ENCODE measurements at places on chromosomes 4 and X.

- DNase-seq: no peak
Observed at GRCh38 chr4:61079427-61079826, 120.7 kb upstream of the ADGRL3 start.

GRCh38 chrX:39764441-39764914 is 333.3 kb downstream of the BCOR start:
- no peak for DNase-seq

- no peak for DNase-seq
Observed at GRCh38 chr4:20353646-20354045, 101.9 kb downstream of the SLIT2 start.

DNA sequence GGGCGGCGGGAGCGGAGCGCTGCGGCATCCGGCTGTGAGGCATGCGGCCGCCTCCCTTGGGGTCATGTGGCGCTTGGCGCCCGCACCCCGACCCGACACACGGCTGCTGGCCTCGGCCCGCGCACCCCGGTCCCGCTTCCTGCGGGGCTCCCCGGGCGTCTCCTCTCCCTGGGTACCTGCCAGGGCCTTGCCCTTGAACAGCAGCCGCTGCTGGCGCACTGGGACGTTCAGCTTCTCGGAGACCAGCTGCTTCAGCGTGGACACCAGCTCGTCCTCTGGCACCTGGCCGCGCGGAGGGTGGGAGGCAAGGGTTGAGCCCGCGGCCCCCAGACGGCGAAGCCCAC is 391 bp downstream of the UBL4A start:
- no peak for DNase-seq

DNA sequence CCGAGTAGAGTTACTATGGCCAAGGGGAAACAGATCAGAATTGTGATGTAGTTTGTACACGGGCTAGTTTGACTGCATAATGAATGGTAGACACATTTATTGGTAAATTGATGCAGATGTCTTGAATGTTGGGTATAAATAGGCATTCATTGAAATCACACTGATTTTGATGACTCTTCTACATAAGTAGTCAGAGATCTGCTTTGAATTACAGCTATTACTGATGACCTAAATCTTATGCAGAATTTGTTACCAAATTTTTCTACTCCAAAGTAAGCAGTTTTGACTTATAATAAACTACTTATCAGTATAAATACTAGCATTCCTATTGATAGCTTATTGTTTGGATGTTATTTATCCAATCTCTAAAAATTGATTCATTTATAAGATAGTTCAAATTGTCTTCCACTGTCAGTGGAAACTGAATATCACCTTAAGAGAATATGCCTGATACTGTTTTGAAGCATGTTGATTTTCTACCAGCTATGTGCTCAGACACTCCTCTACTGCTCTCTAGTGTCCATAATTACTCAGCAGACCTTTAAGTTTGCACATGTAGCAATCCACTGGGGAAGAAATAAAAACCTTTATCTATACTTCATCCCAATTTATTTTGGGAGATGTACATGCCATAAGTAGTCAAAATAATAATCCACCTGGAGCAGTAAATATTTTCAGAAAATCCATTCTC is 120.3 kb downstream of the RASL11B start:
- no peak for DNase-seq

GRCh38 chr4:181748581-181748980 is 494.6 kb upstream of the TENM3 start:
- DNase-seq: no peak

DNA sequence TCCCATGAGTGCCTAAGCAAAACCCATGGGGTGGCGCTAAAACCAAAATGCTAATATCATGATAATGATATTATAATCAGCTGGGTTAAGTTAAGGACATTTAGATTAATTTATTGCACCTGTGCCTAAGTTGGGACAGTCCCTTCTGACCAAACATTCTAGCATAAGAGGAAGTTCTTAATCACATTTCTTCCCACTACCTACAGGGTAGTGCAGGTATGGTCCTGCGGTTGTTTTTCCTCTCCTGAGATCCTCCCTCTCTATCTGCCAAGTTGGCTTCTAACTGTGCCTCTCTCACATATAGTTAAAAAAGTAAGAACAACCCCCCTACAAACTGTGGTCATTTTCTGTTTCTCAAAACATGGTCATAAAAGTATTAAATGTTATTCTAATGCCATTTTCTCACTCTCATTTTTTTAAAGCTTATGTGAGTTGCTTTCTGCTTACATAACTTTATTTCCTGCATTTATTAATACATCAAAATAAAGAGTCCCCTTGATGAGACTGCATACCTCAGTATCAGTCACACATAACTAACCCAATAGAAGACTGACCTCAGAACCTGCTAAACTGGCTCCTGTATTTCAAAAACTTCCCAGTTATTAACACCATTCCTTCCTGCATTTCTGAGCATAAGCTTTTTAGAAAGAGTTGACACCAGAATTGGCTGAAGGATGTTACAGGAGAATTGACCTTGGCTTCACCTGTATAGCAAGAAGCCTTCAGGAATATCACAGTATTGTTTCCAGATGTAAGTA is 1332.5 kb downstream of the FSTL5 start:
- DNase-seq: no peak

DNA sequence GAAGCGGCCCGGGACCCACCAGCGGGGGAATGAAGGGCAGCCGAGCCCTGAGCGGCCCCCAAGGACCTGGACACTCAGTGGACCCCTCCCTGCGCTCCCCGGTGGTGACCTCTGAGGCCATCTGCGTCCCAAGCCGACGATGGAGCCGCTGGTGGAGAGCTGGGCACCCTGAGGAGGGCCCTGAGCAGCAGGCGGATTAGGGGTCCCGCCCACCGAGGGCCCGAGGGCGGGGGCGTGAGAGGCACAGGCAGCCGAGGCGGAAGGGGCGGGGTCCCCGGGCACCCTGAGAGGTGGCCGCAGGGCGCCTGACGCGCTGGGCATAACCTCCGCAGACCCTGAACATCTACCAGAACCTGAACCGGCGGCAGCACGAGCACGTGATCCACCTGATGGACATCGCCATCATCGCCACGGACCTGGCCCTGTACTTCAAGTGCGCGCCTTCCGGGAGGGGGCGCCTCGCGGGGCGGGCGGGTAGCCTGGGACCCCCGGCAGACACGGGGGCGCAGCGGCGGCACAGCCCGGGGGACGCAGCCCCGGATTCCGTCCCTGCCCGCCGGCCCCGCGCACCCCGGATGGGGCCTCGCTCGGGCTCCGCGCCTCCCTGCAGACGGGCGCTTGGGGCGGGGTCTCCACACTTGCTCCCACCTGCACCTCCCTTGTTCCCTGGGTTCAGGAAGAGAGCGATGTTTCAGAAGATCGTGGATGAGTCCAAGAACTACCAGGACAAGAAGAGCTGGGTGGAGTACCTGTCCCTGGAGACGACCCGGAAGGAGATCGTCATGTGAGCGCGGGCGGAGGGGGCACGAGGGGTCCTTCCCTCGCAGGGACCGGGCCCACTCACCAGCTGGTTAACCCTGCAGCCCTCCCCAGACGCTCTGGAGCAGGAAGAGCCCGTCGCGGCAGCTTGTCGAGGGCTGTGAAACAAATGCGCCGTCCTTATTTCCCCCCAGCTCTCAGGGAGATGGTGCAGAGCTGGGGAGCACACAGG is 10.3 kb downstream of the ATP5ME start:
- DNase-seq: peak; percentile 60

DNA sequence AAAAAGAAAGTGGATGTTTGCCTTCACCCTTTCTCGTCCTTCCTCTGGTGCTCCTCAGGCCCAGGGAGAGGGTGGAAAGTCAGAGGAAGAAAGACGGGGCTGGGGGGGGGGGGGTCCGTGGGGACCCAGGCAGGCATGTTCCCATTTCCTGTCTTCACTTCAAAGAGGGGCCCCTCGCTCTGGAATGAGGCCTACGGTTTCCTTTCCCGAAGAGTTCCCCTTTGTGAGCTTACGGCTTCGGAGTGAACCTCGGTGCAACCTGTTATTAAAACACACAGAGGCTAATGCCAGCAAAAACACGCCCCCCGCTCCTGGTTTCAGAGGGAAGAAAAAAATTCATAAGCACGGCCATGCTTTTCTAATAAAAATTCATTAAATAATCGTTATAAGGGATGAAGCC is 40.1 kb downstream of the SHOX start:
- DNase-seq: no peak

DNA sequence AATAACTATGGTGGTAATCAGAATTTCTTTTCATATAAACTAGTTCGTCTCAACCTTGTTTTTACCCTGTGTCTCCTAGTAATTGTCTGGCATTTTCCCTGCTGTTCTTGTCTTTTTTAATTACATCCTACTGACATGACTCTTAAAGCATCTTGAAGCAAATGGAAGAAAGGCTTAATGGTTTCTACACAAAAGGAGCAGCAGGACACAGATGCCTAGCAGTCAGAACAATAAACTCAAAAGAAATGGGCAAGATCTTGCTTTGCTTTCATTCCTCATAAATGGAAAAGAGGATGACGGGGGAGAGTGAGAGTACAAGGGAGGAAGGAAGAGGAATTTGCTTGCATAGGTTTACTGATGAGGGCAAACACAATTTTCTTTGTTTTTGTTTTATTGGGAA is 293.2 kb upstream of the EMCN start:
- no peak for DNase-seq

GRCh38 chr4:38985410-38986100 is 46.7 kb downstream of the TMEM156 start:
- no peak for DNase-seq

DNA sequence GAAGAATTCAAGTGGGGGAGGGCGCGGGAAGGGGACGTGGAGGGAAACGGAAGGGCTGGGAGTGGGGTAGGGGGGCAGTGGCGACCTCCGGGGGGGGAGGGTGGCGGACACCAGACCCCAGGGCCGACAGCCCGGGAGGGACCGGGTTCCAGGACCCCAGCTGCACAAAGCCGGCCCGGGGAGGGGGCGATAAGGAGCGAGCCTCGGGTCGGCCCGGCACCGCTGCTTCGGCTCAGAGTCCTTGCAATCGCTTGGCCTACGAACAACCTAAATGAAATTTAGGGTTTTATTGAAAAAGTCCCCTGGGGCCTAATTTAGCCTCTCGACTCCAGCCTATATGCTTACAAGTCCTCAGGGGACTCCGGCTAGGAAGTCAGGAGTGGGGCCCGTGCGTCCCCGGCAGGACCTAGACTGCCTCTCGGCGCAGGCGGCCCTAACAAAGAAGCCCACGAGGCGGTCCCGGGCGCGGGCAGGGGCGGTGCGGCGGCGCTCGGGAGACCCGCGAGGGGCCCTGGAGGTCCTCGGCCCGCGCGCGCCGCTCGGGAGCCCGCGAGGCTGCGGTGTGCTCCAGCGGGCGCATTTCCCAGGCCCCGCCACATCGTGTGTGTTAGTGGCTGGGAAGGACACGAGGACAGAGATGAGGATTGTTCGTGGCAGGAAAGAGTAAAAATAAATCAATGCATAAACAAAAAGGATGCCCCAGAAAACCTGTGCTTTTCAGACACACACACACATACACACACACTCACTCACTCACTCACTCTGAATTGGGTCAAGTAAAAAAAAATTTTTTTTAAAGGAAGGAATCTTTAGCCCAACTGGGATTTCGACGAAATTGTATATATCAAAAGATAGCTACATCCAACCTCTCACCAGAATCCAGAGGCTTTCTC is 70.0 kb downstream of the MGST2 start:
- DNase-seq: no peak

- no peak for DNase-seq
Observed at GRCh38 chr4:147760176-147760575, 28.3 kb downstream of the ARHGAP10 start.

DNA sequence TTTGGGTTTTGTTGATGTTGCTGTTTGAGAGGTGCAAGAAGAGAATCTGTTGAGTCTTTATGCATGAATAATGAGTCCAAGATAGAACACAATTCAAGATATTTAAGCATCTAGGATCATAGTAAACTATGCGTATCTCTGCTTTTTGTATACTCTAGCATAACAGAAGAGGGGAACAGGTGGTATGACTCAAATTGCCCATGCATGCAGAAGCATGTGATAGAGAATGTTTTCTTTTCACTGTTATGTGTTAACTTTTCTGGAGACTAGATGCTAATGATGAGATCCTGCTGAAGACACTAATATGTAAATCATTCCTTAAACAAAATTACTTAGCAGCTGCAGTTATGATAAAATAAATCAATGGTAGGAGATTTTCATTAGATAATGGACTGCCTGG is 165.3 kb upstream of the FTHL17 start:
- no peak for DNase-seq

DNA sequence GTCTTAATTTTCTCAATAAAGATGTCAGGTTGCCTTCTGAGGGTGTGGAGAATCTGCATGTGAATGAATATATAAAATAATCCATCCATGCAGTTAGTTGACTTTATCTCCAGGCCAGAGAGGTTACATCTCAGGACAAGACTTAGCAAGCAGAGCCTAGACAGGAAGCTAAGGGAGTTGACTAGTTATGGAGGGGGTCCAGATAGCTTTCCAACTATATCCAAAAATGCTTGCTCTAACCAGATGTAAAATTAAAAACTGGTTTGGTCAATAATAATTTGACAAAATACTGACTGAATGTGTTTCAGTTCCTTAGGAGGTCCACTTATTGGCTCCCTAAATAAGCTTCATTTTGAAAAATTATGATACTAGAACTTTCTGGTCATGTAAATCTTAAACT is 101.4 kb downstream of the PAPSS1 start:
- DNase-seq: no peak

DNA sequence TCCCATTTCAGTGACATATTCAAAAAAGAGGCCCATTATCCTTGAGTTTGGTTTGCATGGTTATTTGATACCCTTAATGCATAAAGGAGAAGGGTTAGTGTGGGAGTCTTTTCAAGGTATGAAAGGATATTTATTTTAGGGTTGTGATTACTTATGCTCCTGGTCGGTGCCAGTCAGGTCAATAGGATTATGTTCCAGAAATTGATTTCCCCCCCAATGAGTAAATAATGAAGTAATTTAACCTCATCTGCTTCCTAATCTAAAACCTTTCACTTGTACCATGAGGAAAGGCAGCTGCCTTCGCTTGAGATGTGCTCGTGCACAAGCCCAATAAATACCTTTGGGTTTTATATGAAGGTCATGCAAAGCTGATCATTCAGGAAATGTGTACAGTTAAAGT is 55.0 kb upstream of the NR0B1 start:
- no peak for DNase-seq

DNA sequence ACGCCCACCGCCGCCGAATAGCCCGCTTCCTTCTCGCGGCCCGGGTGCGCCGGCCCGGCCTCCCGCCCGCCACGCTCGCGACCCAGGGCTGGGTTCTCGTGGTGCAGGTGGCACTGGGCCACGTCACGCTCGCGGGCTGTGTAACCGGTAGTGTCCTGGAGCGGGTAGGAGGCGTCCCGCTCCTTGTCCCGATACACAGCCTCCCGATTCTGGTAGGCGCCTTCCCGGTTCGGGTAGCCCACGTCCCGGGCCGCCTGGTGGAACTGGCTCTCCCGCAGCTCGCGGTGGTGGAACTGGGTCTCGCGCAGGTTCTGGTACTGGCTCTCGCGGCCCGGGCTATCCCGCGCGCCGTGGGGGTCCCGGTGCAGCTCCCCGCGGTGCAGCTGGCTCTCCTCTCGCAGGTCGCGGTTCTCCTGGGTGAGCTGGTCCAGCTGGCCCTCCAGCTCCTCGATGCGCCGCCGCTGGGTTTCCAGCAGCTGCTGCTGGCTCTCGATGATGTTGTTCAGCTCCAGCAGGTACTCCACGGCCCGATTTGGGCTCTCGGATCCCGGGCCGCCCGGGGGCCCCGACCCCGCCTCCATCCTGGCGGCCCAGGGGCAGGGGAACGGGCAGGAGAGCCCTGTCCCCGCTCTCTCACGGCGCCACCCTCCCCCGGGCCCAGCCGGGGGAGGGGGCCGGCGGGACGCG is 39.3 kb upstream of the IQSEC2 start:
- no peak for DNase-seq

Measured in stimulated activated CD8-positive, alpha-beta memory T cell treated with anti-CD3 and anti-CD28 coated beads, Interleukin-2, amount 100 ng/mL, for 1 hour (primary cell).